ENCODE measurements at places on chromosomes 7 and 10.

- no peak for DNase-seq
Observed at GRCh38 chr10:12808014-12808613, 193.4 kb downstream of the CCDC3 start.

- no peak for DNase-seq
Observed at GRCh38 chr10:118571123-118571522, 24.3 kb downstream of the PRLHR start.

- no peak for DNase-seq
Observed at GRCh38 chr7:93327006-93327633, 95.0 kb downstream of the VPS50 start.

DNA sequence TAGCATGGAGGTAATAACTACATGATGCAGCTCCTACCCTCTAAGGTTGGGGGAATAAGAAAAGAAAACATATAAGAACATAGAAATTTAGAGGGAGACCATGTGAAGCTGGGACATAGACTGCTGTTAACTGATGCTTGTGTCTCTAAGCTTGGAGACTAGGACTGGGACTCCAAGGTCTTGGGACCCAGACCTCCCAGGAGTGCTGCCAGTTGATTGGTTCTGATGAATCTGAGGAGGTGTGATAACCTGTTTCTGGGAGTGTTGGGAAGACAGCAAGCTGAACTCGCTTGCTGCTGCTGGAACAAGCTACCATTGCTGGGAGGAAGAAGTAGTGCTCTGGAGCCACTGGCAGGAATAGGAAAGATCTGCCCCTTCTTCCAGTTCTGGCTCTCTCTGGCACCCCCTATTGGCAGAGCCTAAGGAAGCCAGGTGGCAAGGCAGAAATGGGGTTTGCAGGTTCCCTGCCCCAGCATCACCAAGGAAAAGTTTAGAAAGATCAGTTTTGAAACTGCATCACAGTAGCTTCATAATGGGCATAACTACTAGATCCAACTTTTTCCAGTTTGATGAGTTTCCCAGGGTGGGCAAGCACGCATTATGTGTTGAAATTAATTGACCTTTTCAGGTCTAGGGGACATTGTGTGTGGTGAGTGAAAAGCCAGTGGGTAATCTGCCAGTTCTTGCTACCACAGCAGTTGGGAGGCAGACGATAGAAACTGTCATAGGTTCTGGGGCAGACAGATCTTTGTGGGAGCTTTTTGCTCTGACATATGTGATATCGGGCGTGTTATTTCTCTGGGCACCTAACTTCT, 140.7 kb downstream of the SND1 start:
- no peak for DNase-seq

DNA sequence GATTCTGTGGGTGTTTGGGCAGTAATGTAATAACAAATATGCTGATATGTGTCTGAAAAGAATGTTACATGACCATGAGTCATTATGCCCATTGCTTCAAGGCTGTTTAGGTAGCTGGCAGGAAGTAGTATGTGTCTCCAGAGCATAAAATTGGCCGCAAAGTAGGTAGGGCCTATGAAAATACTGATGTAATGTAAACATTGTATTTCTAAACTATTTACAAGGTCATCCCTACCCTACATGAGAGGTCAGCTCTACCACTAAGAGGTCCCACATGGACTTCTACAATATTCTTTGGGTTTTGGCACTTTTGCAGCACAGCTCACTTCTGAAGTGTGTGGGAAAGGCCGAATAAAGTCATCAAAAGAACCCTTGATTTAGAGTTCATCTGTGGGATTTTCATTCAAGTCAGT, 301.9 kb downstream of the AHR start:
- DNase-seq: no peak

DNA sequence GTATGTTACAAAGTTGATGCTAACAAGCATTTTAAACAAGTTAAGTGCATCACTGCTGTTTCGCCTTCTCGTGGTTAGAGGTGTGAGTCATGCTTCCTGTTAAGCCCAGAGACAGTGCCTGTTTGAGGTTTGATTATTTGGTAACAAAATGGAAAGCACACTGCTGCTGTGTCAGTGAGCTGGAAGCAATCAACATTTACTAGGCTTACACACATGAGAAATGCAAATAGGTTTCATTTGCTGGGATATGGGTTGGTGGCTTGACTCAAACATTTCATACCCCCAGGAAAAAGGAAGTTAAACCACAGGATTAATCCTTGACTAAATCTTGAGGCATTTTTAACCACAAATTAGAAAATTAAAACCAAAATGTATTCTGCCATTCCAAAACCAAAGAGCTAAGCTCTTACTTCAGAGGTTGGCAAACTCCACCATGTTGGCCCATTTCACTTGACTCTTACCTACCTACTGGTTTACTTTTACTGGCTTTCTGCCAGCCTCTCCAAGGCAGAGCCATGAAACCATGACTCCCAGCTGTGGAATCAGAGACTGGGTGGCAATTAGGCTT, 139.2 kb downstream of the ETV1 start:
- peak; percentile 66 for DNase-seq

DNA sequence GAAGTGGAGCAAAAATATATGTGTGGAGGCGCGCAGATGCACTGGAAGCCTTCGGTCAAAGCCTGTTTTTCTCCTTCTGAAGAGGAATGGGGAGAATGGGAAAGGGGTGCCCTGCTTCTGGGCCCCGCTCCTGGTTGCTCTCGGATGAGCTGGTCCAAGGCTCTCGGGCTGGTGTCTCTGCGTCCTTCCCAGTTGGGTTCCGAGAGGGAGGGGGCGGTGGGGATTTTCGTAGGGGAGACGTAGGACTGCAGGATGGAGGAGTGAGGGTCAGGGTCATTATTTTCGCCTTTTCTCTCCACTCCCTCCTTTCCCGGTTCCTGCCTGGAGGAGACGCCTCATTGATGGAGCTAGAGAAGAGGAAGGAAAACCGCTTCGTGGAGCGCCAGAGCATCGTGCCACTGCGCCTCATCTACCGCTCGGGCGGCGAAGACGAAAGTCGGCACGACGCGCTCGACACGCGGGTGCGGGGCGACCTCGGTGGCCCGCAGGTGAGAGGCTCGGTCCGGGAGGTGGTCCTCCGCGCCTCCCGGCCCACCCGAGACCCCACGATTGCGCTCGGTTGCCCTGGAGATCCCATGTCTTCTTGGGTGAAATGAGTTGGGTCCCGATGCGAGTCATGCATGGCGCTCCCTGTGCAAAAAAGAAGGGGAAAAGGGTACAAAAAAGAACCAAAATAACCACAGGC, 790 bp downstream of the ADAM22 start:
- peak; percentile 10 for DNase-seq
